Activated CD4-positive, alpha-beta T cell treated with anti-CD3 and anti-CD28 coated beads, Interleukin-2, amount 50 U/mL, for 4 hours (primary cell): ENCODE measurements at places on chromosomes 12 and 14.

- DNase-seq: no peak
These were observed 475.1 kb downstream of the TRHDE start for GRCh38 chr12:72747111-72747849.

DNA sequence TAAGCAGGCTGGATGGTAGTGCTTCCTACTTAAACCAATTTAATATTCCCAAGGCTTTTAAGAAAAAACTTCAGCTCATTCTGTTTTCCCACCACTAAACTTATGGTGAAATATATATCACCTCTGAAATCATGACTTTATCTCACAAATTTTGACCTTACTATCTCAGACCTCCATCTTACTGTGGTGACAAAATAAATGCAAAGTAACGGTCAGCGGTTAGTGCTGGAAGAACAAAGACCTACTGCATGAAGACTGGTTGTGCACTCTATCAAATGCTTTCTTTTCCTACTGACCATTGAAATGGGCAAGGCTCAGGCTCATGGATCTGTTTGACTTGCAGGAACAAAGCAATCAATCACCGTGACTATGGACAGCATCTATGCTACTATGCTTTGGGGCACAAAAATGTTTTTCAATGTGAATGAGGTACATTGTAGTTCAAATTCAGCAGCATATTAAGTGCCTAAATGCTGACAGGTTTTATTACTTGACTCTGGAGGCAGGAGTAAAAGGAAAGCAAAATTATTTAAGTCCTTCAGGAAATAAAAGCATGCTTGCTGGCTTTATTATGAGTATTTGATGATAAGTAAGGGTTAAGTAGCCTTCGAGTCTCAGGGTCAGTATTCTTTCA lies 43.1 kb upstream of the GTF2A1 start:
- DNase-seq: no peak

DNA sequence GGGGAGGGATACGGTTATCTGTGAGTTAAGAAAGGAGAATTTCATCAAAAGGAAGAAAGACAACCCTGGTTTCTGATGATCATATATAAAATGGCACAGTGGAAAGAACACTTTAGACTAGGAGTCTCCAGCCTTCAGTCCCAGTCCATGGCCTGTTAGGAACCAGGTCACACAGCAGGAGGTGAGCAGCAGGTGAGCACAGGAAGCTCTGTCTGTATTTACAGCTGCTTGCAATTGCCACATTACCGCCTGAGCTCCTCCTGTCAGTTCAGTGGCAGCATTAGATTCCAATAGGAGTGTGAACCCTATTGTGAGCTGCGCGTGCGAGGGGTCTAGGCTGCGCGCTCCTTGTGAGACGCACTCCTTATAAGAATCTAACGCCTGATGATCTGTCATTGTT lies 137.9 kb downstream of the BTG1 start:
- no peak for DNase-seq

DNA sequence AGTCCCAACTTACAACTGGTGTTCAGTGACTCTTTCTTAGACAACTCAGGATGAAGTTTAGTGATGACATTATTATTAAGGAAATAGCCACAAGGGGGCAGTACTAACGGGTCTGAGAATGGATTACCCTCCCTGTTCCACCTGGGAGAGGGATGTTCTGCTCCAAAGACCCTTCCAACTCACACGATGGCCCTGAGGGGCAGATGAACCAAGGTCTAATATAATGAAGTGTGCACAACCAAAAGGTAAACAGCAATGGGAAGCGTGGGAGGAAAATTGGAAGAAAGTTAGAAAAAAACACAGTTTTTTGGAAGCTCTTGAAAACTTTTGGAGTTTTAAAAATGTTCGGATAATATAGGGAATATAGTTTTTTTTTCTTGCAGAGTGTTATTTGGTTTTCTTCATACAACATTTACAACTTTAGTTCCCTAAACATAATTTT lies 24.0 kb downstream of the FGF6 start:
- peak; percentile 9 for DNase-seq

DNA sequence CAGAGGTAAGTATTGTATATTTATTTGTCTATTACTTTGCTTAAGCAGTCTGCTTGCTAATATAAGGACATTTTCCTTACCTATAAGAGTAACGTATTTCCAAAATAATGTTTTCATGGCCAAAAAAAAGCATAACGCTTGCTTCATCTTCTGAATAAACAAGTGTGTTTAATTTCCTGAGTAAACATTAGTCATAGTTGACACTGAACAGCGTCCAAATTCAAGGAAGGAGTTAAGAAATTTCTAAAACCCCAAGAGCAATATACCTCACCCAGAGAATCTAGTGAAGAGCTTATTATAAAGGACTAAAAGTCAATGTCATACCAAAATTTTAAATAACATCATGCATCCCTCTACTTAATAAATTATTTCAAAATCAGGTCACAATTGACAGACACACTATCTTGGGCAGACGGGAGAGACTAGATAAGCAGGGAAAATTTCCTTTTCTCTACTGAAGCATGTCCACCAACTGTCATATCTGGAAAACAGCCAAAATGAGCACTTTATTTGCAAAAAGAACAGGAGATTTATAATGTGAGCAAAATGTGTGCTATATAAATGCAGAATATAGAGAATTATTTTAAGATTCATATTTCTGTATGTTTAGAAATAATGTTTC lies 25.1 kb downstream of the ANKS1B start:
- DNase-seq: no peak

- DNase-seq: no peak
These were observed 100.6 kb downstream of the NPAS3 start for GRCh38 chr14:33039311-33039710.

GRCh38 chr12:14418451-14418890 lies 53.0 kb downstream of the ATF7IP start:
- no peak for DNase-seq

DNA sequence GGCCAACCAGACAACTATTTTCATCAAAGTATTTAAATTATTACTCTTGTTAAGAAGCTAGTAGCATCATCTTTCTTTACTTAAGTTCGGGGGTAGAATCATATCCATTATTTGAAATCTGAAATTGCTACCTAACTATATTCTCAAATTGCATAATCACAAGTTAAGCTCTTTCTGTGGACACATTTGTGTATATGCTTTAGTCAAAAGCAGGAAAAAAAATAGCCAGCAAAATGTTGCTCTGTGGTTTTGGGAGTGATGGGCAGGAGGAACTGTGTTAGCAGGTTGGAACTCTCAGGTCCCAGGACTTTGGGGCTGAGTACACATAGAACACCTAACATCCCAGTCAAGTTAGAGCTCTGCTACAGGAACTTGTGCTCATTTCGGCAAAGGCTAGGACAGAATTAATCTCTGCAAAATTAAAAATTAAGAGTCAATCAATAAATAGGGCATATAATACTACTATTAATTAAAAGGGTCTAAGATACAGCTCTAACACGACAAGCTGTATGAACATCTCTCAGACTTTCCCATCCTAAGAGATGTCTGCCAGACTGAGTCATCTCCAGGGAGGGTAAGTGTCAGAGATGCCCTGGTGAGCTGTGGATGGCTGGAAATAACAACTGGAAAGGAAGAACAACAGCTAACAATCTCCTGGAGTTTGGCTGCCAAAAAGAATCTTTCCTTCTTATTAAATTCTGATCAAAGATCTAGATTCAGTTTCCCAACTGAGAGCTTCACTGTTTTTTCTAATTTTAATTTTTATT lies 203.5 kb upstream of the GZMB start:
- no peak for DNase-seq
